ENCODE measurements at places on chromosomes 3 and 15. TPM values are rescaled to one million over a fixed set of nuclear protein-coding genes. Genes with fewer than 3 reads are reported as not detected.

Gene RAB11A
- total RNA-seq, result 142 TPM

Gene MYH15
- 0.10 TPM for total RNA-seq

Gene SACM1L
- 7.8 TPM for total RNA-seq

DNA sequence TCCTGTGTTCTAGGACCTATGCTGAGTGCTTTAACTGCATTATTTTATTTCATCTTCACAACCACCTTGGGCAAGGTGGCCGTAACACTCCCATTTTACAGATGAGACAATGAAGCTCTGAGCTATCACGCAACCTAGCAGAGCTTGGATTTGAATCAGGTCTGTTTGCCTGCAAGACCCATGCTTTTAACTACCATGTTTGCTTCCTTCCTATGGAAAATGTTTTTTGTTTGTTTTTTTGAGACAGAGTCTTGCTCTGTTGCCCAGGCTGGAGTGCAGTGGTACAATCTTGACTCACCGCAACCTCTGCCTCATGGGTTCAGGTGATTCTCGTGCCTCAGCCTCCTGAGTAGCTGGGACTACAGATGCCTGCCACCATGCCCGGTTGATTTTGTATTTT is 24.7 kb upstream of the HERC1 start:
- no peak for DNase-seq

GRCh38 chr15:51335538-51336410 is 2.6 kb downstream of the CYP19A1 start:
- DNase-seq, result no peak

- no peak for DNase-seq
These were observed 39.4 kb downstream of the WWTR1 start for GRCh38 chr3:149618151-149619123.

- DNase-seq, result no peak
These were observed 53.3 kb downstream of the TIPARP start for GRCh38 chr3:156727519-156728205.

Gene DLEC1
- not detected for total RNA-seq

Gene PLCB2
- 0.72 TPM for total RNA-seq

Gene CFAP44
- total RNA-seq, result 0.59 TPM

DNA sequence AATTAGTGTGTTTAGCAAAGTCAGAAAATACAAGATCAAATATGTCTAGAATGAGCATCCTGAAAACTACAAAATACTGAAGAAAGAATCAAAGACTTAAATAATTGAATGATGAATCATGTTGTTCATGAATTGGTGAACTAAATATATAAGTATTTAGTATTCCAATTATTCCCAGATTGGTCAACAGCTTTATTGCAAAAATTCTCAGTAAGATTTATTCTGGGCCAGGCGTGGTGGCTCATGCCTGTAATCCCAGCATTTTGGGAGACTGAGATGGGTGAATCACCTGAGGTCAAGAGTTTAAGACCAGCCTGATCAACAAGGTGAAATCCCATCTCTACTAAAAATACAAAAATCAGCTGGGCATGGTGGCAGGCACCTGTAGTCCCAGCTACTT is 250.0 kb upstream of the NECTIN3 start:
- no peak for DNase-seq

DNA sequence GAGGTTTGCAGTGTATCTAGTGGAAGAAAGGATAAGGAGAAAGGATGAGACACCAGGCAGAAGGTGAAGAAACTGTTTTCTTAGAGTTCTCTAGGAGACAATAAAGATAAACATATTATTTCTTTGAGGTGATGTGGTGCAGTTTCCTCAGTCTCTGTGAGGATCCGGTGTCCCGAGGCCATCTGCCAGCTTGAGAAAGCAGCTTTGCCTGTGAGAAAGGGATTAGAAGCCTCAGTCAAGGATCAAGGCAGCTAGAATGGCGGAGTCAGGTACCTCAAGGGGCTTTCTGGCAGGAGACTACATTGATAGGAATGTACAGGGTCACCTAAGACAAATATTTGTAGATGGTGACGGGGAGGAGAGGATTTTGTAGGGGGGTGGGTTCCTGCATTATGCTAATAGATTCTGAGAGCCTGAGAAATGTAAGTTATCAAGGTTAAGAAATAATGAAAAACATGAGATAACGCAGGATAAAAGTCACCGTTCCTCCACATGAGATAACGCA is 103.9 kb upstream of the MB21D2 start:
- no peak for DNase-seq

Gene RASL12
- total RNA-seq, result 2.8 TPM

Gene USP8
- 30.8 TPM for total RNA-seq

DNA sequence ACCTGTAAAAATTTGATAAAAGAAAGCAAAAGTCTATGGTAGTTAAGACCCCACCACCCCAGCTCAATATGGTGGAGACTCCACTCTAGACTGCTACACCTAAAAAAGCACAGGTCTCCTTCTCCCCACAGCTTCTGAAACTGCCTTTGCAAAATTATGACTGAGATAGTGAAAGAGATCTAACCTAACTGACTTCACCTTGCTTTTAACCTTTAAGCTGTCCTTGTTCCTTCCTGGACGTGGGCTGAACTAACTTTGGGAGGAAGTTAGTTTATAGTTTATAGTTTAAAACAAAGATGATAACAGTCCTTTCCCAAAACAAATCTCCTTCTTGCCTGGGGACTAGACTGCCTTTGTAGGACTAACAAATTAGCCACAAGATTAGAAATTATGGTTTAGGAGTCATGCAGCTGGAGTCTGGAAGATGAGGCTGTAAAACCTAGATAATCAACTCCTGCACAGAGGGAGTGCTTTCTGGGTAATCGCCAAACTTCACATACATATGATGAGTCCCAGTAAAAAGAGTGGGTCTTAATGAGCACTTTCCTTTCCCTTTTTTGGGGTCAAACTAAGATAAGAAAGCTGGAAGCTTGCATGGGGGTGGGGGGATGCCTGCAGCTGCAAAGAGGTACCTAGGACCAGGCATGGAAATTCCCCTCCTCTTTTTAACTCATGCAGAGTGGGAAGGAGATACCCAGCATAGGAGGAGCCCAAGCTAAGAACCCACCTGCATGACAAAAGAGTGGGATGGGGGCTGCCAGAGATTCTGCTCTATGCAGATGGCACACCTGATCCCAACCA is 17.5 kb downstream of the CCR8 start:
- no peak for DNase-seq

DNA sequence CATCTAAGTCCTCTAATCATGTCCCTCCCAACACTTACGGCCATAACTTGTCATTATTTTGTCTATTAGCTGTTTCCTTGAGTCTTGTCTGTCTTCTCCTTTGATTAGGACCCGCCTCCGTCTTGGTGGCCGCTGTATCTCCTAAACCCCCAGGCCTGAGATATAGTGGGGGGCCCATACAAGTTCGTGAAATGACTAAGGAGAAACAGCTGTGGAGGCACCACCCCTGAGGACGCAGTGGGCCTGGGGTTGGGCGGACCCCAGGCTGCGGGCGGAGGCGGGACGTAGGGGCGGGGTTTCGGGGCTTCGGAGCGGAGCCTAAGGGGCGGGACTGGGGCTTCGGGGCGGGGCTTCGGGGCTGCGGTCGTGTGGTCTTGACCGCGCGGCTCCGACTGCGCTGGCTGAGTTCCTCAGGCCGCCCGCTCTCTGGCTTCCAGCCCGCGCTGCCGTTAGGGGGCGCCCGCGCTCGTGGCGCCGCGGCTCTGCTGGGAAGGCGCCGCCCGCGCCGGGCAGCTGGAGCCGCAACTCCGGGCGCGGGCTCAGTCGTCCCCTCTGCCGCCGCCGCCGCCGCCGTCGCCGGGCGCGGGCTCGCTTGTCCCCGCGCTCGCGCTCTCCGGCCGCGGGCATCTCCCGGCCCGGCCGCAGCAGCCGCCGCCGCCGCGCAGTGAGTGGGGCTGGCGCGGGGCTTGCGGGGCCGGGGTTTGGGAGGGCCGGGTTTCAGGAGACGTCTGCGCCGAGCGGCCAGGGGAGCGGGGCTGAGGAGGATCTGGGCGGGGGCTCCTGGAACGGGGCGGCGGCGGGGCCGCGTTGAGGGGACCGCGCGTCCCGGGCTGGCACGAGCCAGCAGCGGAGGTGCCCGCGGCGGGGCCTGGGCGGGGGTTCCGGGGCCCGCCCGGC is at the start of gene KCTD6:
KCTD6 (plus strand) TSS at position 591 of the 897 bp plus-strand sequence. CDS start 6,660 bp downstream, outside the sequence.
- peak; percentile 89 for DNase-seq

DNA sequence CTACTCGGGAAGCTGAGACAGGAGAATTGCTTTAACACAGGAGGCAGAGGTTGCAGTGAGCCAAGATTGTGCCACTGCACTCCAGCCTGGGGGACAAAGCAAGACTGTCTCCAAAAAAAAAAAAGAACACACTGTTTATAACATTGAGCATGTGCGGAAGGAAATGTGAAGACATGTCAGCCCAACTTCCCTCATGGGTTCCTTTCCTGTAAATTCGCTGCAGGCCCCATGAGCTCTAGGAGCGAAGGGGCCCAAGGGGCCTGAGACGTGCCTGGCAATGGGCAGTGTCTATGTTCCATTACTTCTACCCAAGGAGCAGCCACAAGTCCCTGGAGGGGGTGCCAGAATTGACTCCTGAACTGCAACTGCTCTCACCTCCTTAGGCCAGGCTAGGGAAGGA is 3.2 kb downstream of the PFKFB4 start:
- DNase-seq, result no peak

DNA sequence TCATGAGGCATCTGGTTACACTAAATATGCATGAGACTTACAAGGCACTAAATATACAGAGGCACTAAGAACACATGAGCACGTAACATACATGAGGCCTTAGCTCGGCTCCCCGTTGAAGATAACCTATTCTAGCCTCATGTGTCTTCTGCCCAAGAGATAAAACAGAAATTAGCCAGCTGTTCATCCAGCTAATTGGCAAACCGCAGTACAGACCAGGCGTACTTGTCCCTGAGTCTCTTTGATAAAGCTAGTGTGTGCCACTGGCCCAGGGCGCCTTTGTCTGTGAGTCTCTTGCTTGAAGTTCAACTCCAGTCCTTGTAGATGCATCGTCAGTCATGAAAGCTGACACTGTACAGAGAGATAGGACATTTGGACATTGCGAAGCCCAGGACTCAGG is 121.9 kb upstream of the SPATA12 start:
- DNase-seq, result no peak

Gene MCTP2
- 0.61 TPM for total RNA-seq

DNA sequence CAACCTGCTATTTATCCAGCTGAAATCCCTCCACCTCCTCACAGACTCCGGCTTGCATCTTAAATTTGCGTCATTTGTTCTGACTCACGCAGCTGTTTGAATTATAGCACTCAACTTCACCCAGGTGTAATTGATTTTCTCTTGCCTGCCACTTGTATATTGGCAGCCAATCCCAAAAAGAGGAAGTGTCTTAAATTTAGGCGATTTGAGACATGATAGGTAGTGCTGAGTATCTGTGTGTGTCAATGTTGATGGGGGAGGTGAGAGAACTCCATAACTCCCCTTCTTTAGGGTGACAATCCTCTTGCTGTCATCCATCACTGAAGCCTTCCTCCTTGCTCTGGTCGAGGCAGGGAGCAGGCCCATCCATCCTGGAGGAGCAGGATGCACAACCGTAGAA is 77.2 kb upstream of the TPRG1 start:
- no peak for DNase-seq
